ENCODE measurements at places on chromosomes 13 and 19.

GRCh38 chr13:36879218-36879938, 40.7 kb downstream of the SMAD9 start:
- no peaks in the 10 kb centered on the region for H3K27me3 ChIP-seq
- H3K27ac ChIP-seq, result no peak overlapping the region
- H3K4me3 ChIP-seq, result no peak overlapping the region
- H3K36me3 ChIP-seq, result no peaks in the 10 kb centered on the region
- DNase-seq, result no peak
- no peaks in the 10 kb centered on the region for H3K4me1 ChIP-seq

DNA sequence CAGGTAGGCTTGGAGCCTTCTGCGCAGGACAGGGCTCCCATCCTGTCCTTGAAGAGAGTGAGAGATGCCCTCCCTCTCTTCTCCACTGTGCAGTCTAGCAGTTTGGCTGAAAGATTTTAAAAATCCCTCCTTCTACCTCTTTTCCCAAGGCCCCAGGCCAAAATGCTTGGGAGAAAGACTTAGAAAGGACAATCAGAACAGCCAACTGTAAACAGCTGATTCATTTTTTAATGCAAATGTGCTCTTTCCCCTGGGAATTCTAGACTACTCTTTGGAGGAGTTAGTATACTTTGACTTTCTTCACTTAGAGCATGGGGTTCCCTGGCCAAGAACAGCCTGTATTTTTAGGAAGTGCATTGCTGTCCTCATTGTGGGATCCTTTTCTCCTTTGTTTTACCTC, 398.9 kb downstream of the GPC6 start:
- no peaks in the 10 kb centered on the region for H3K36me3 ChIP-seq
- no peaks in the 10 kb centered on the region for H3K4me1 ChIP-seq
- no peak overlapping the region for H3K4me3 ChIP-seq

- no peaks in the 10 kb centered on the region for H3K36me3 ChIP-seq
- no peak for DNase-seq
- H3K4me3 ChIP-seq, result no peak overlapping the region
- no peaks in the 10 kb centered on the region for H3K4me1 ChIP-seq
Measured at GRCh38 chr13:94416454-94417080, 62.9 kb downstream of the DCT start.

DNA sequence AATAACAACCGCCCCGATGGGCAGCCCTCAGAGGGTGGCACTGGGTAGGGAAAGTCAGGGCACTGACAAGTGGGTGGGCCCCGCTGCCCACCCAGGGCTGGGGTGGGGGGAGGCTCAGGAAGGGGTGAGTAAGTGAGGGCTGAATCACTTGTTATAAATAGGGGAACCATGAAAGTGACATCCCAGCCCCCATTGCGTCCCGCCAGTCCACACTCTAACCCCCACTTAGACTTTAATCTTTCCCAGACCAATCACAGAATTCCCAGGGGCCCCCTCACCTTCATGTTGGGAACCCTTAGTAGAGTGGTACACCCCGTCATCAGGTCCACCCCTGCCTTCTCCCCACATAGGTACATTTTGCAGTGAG, 37.0 kb upstream of the NANOS3 start:
- DNase-seq, result no peak
- H3K27me3 ChIP-seq, result no peaks in the 10 kb centered on the region
- H3K27ac ChIP-seq, result peak overlapping the region; percentile 99
- peaks cover 84% of the 10 kb centered on the region for H3K4me1 ChIP-seq

DNA sequence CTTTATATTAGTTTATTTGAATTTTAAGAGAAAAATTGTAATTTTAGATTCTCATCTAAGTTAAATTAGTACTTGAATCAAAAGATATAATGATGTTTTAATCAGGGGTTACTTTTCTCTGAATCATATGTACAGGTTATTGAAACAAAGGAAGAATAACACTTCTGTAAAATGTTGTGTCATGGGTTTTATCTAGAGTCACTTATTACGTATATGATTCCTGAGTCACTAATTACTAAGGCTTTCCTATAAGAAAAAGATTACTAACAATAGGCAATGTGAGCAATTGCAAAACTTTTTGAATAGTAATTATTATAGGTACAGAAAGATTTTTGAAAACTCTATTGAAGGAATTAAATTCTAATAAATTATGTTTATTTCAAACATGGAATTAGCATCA, 99.2 kb upstream of the KLF5 start:
- no peak for DNase-seq
- H3K4me3 ChIP-seq, result no peak overlapping the region
- H3K27ac ChIP-seq, result no peak overlapping the region
- H3K27me3 ChIP-seq, result no peaks in the 10 kb centered on the region

DNA sequence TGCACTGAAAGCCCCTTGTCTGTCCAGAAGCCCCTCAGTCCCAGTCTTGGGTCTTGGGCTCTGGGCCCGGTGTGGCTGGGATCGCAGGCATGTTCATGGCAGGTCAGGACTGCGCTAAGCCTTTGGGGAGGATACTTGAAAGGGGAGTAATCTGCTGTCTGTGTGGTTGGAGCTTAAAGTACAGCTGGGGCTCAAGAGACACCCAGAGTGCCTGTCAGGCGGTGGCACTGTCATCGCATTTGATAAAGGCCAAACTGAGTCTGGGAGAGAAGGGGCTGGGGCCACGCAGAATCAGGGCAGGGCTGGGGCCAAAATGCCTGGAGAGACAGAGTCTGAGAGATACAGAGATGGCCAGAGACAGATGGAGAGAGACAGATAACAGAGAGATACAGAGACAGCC, 4.2 kb upstream of the CILP2 start:
- no peak for DNase-seq
- peaks cover 6% of the 10 kb centered on the region for H3K36me3 ChIP-seq
- no peak overlapping the region for H3K4me3 ChIP-seq
- peaks cover 23% of the 10 kb centered on the region for H3K4me1 ChIP-seq

GRCh38 chr13:114074671-114075315, 57.6 kb downstream of the RASA3 start:
- H3K36me3 ChIP-seq, result peaks cover 79% of the 10 kb centered on the region
- DNase-seq, result no peak
- peaks cover 15% of the 10 kb centered on the region for H3K4me1 ChIP-seq

GRCh38 chr19:1016647-1017114, 4.2 kb downstream of the TMEM259 start:
- no peak for DNase-seq
- peaks cover 41% of the 10 kb centered on the region for H3K4me1 ChIP-seq
- H3K27ac ChIP-seq, result no peak overlapping the region
- H3K27me3 ChIP-seq, result no peaks in the 10 kb centered on the region

GRCh38 chr13:44822291-44822690, 167.0 kb downstream of the NUFIP1 start:
- no peak overlapping the region for H3K27ac ChIP-seq
- H3K4me3 ChIP-seq, result no peak overlapping the region
- DNase-seq, result no peak
- H3K36me3 ChIP-seq, result no peaks in the 10 kb centered on the region
- no peaks in the 10 kb centered on the region for H3K27me3 ChIP-seq

- peak overlapping the region; percentile 100 for H3K27ac ChIP-seq
- no peaks in the 10 kb centered on the region for H3K27me3 ChIP-seq
- H3K4me1 ChIP-seq, result peaks cover 14% of the 10 kb centered on the region
Measured at GRCh38 chr19:19192910-19193423, 909 bp downstream of the RFXANK start.

- H3K4me3 ChIP-seq, result no peak overlapping the region
- no peak for DNase-seq
- H3K27ac ChIP-seq, result peak overlapping the region; percentile 99
- peaks cover 54% of the 10 kb centered on the region for H3K36me3 ChIP-seq
- no peaks in the 10 kb centered on the region for H3K27me3 ChIP-seq
Measured at GRCh38 chr19:39834287-39834841, 402 bp upstream of the DYRK1B start.

- DNase-seq, result peak; percentile 17
- H3K4me3 ChIP-seq, result peak overlapping the region; percentile 70
- no peaks in the 10 kb centered on the region for H3K27me3 ChIP-seq
Measured at GRCh38 chr19:55116232-55116858, 1.1 kb downstream of the PPP1R12C start.

- DNase-seq, result no peak
- H3K4me1 ChIP-seq, result no peaks in the 10 kb centered on the region
- H3K27ac ChIP-seq, result no peak overlapping the region
Measured at GRCh38 chr13:111853721-111854120, 213.2 kb upstream of the SOX1 start.

- no peaks in the 10 kb centered on the region for H3K36me3 ChIP-seq
- no peaks in the 10 kb centered on the region for H3K27me3 ChIP-seq
- H3K4me1 ChIP-seq, result peaks cover 33% of the 10 kb centered on the region
- H3K27ac ChIP-seq, result peak overlapping the region; percentile 95
- H3K4me3 ChIP-seq, result peak overlapping the region; percentile 96
- no peak for DNase-seq
Measured at GRCh38 chr19:47514151-47514868, 553 bp downstream of the NAPA start.

DNA sequence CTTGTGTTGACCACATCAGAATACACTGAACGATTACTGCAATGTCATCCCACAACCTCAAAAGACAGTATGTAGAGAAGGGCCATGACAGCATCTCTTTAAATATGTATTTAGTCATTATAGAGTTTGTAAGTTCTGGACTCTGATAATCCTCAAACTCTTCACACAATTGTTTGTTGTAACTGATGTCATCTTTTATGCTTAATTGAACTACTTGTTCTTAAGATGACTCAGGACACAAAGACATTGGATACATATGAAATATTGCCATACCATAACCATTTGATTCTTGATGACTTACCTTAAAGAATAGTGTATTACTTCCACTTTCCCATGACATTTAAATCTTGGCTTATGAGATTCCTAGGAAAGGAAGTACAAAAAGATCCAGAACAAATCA, 347.6 kb downstream of the KLF5 start:
- H3K4me1 ChIP-seq, result no peaks in the 10 kb centered on the region
- DNase-seq, result no peak
- H3K27me3 ChIP-seq, result no peaks in the 10 kb centered on the region
- no peak overlapping the region for H3K4me3 ChIP-seq
- H3K36me3 ChIP-seq, result no peaks in the 10 kb centered on the region

GRCh38 chr13:114325729-114326128, 11.4 kb downstream of the CHAMP1 start:
- no peak for DNase-seq
- H3K4me1 ChIP-seq, result no peaks in the 10 kb centered on the region
- H3K4me3 ChIP-seq, result no peak overlapping the region
- no peaks in the 10 kb centered on the region for H3K27me3 ChIP-seq
- H3K36me3 ChIP-seq, result peaks cover 34% of the 10 kb centered on the region

GRCh38 chr13:33776239-33776881, 41.6 kb upstream of the RFC3 start:
- H3K4me1 ChIP-seq, result no peaks in the 10 kb centered on the region
- no peak for DNase-seq
- H3K36me3 ChIP-seq, result no peaks in the 10 kb centered on the region
- H3K27ac ChIP-seq, result no peak overlapping the region
- no peaks in the 10 kb centered on the region for H3K27me3 ChIP-seq
